ENCODE measurements at places on chromosomes 2 and 18.

DNA sequence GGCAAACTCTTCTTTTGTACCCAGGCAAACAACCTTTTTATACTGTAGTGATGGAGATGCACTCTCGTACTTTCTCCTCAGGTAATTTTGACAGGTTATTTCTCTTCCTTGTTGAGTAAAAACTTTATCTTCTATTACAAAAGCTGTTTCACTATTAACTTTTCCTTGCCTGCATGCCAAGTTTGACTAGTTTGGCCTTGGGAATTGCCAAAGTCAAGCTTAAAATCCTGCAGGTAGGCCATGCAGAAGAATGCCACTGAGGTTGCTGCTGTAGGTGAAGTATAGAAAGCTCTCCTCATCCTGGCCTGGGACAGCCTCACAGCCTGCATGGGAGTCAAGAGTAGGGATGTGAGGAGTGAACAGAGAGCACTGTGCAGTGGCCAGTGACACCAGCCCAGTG lies 1293.5 kb upstream of the CHAC2 start:
- DNase-seq: no peak

GRCh38 chr2:8544171-8544785 lies 137.6 kb upstream of the ID2 start:
- DNase-seq: no peak

GRCh38 chr2:64857581-64858471 lies 131.4 kb upstream of the SLC1A4 start:
- peak; percentile 50 for DNase-seq

- no peak for DNase-seq
These were observed 144.8 kb downstream of the FAM124B start for GRCh38 chr2:224257156-224257555.

- peak; percentile 98 for DNase-seq
These were observed 86.8 kb downstream of the FMNL2 start for GRCh38 chr2:152421521-152422370.

DNA sequence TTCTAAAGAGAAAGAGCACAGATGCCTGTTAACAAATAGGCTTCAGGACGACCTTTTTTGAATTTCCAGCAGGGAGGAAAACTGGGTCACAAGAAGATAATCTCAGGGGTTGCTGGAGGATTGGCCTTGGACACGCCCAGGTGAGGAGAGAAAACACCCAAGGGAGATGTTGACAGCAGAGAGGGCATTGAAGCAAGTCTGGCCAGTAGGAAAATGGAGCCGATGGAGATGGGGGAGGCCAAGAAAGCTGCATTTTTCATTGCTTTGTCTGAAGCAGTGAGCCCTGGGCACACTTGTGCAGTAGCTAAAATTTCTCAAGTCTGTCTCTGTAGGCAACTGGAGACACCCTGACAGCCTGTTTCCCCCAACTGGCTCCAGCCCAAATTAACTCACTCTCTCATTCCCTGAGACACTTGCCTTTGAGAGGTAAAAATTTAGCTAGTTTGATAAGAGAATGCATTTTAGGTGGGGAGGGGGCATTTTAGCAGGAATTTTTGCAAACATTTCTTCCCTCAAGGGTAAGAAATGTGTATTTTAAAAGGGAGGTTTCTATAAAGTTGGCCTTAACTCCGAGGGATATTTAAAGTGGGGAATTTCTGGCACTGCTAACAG lies 165.5 kb downstream of the TGIF1 start:
- no peak for DNase-seq

GRCh38 chr2:25312958-25313710 lies 28.6 kb downstream of the DNMT3A start:
- no peak for DNase-seq

DNA sequence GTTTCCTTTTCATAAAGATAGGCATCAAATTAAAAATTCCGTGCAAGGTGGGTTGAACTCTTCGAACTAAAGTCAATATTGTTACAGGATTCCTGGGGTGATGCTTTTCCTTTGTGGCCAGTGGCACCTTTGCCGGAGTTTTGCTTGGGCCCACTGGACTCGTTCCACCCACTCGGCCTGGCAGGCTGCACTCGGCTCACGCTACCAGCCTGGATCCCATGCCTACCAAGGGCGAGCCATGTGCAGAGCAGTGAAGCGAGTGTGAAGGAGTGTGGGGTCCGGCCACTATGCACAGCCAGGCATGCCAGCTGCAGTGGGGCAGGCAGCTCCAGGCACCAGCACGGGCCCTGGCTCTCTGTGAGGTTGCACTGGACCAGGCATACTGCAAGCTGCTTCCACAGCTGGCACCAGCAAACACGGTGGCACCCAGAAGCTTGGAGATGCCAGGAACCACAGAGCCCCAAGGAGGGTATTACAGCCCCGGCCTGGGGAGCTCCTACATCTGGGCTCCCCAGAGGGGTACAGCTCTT lies 83.6 kb downstream of the DTNB start:
- no peak for DNase-seq

DNA sequence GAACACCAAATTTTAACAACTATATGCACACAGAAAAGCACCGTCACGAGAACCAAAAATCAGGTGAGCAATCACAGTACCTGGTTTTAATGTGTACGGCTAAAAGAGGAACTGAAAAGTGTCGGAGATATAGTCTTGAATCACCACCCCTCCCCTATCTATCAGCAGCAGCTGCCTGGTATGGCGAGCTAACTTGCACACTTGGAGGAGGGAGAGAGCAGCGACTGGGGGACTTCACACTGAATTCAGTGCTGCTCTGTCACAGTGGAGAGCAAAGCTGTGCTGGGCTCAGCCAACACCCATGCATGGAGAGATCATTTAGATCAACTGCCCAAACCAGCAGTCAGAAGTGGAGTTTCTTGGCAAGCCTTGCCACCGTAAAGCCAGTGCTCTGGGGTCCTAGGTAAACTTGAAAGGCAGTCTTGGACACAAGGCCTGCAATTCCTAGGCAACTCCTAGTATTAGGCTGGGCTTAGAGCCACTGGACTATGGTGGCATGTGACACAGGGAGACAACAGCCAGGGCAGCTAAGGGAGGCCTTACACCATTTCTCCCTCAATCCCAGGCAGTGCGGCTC lies 89.2 kb upstream of the CD226 start:
- no peak for DNase-seq

- peak; percentile 88 for DNase-seq
These were observed 260.3 kb upstream of the EPAS1 start for GRCh38 chr2:46036929-46037328.

- DNase-seq: peak; percentile 79
These were observed 102.3 kb downstream of the SPTBN1 start for GRCh38 chr2:54558188-54559005.

- DNase-seq: peak; percentile 2
These were observed 193.1 kb upstream of the CXCR4 start for GRCh38 chr2:136310797-136311603.

- no peak for DNase-seq
These were observed 471.9 kb downstream of the PID1 start for GRCh38 chr2:228799208-228799588.

- DNase-seq: no peak
These were observed 87.2 kb downstream of the SLC5A7 start for GRCh38 chr2:108073415-108074072.

DNA sequence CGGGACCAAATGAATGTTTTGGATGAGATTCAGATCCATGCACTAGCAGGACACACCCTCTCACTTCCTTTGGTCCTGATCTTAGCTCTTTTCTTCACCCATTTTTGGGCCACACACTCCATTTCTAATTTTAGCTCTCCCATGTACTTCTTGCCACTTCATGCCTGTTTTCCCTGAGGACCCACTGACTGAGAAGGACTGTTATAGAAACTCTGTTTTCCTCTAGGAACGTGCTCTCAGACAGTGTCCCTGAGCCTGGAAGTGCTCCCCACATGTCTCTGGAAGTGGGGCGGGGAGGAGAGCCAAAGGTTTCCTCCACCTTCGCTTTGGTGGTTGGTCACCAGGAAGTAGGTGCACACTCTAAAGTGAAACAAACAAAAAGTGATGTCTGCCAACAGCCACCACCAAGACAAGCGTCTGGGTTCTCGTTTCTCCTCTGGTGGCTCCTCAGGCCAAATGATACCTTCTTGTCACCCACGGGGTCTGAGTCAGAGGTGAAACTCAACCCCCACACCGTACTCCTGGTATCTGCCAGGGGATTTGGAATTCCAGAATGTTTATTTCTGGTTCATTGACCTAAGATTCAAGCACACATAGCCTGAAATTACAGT lies 74.7 kb downstream of the MERTK start:
- DNase-seq: no peak

DNA sequence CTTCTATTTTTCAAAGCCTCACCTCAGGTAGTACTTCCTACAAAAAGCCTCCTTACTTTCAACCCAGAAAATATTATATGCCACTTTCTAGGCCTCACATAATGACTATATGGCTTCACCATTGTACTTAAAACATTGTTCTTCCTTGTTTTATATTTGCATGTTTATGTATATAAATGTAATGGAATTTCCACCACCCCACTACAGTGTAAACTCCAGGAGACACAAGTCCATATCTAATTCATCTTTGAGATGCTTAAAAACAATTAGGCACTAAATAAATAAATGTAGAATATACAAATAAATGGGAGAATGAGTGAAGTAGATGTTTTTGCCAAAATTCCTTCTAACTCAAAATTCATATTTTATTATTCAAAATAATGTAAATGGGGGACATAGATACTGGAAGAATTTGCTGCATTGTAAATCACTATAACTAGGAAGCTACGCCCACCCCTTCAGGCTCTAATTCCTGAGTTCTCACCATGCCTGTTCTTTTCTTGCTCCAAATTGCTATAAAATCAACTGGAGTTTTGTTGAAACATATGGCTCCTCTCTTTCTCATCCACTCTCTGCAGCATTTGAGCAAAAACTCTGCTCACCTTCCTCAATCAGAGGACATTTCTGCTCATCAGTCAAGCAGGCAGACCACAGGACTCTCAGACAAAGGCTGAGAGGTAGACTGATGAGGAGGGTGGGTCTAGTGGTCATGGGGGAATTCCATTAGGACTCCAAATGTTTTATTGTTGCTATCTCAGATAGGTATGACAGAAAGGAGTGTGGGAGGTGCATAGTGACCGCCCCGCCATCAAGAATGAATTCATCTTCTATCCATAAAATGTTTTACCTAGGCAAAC lies 243.0 kb downstream of the HNMT start:
- no peak for DNase-seq

DNA sequence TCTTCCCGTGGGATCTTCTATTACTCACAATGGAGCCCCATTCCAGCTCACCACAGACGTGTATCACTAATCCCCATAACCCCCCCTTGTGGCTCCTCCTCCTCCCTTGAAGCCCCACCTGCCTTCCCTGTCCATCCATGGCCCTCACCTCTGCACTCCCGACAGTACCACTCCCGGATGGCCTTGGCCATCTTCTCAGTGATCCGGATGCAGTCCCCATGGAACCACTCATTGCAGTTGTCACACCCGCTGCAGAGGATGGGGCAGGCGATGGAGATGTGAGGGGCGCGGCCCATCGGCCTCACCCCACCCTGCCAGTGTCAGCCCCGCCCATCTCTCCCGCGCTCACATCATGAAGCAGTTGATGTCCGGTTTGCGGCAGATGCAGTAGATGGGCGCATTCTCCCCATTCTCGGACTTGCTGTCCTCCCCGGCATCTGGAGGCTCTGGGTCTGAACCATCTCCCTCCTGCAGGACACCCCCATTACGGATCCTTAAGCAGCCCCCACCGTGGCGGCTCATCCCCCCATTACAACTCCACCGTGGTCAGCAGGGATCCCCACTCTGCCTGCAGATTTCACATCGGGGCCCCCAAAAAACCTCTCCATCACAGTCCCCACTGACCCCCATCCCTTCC lies 983 bp downstream of the CXXC1 start:
- DNase-seq: peak; percentile 24

GRCh38 chr2:50004667-50005066 lies 850.4 kb upstream of the FSHR start:
- DNase-seq: no peak

DNA sequence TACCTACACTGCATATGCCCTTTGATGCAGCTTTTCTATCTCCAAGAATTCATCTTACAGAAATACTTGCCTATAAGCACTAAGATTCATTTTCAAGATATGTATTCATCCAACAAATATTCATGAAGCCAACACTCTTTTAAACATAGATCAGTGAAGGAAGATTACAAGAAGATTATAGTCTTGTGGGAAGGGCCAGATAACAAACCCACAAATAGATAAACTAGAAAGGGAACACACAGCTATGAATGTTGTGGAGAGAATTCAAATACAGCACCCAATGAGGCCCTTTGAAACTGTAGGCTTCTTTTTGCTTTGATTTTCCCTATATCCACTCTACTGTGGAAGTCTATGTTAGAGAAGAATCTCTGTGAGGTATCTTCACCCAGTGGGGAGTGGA lies 186.7 kb upstream of the RBMS1 start:
- peak; percentile 81 for DNase-seq

DNA sequence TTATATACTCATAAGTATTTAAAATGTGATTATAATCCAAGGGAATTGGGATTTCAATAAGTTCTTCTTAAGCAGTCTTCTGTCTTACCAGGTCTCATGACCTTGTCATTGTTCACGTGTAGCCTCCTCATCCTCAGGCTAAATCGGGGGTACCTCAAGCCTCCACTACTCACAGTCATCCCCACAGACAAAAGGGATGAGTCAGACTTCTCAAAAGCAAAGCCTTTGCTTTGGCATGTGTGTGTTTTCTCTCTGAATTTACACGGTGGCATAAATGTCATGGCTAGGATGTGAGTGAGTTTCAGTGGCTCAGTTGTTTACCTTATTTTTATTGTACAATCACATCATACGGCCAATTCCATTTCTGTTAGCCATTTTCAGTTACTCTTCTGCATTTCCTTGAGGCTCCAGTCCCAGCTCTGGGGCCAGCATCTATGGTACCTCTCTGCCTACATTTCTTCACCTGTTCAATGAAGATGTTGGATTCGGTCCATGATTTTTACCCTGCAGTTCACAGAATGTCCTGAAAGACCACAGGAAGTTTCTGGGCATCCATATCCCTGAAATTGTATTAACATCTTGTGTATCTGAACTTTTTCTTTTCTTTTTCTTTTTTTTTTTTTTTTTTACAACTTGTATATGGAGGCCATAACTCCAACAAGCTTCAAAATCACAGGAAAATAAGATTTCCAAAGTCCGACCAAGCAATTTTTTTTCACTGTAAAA lies 195.3 kb downstream of the FHOD3 start:
- DNase-seq: no peak

DNA sequence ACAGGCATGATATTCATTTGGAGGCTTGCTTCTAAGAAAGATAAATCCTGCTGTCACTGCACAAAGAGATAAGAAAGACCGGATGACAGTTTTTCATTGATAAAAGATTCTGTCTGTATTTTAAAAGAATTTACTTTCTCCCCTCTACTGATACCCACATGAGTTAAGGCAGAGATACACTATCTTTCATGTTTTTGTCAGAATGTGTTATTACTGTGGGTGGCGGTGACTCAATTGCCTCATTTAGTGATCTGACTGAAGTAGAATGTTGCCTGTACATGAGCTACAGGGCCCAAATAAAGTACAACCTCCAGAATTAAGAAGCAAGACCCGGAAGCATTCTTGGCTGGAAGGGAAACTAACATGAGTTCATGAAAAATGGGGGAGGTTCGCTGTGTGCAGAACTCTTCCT lies 480.0 kb downstream of the SLC4A3 start:
- DNase-seq: no peak

- DNase-seq: no peak
These were observed 23.5 kb upstream of the RPL37A start for GRCh38 chr2:216474925-216475670.

- no peak for DNase-seq
These were observed 99.1 kb upstream of the CD226 start for GRCh38 chr18:70046796-70047195.

- DNase-seq: peak; percentile 24
These were observed 180.4 kb downstream of the TRIB2 start for GRCh38 chr2:12897181-12897580.

GRCh38 chr2:157315901-157316300 lies 9.7 kb downstream of the ERMN start:
- DNase-seq: no peak
